Smooth muscle cell of the coronary artery (primary cell): ENCODE measurements at places on chromosomes 12 and 14. TPM values are rescaled to one million over a fixed set of nuclear protein-coding genes. Genes with fewer than 3 reads are reported as not detected.

The PRIMA1 gene
- not detected in 2 replicates for total RNA-seq

The OR4L1 gene
- not detected in 2 replicates for total RNA-seq

The KLHL33 gene
- 0.23 TPM in 1 of 2 replicates, not detected in the other for total RNA-seq

The RNF41 gene
- total RNA-seq, result 174 and 323 TPM in 2 replicates

The PITPNM2 gene
- 1.4 and 2.5 TPM in 2 replicates for total RNA-seq

The TESPA1 gene
- not detected in 2 replicates for total RNA-seq

The ACOT4 gene
- total RNA-seq, result 0.12 and 0.68 TPM in 2 replicates
